ENCODE measurements at places on chromosomes 13 and 19.

- DNase-seq, result no peak
Observed at GRCh38 chr13:93173654-93174053, 53.0 kb upstream of the GPC6 start.

DNA sequence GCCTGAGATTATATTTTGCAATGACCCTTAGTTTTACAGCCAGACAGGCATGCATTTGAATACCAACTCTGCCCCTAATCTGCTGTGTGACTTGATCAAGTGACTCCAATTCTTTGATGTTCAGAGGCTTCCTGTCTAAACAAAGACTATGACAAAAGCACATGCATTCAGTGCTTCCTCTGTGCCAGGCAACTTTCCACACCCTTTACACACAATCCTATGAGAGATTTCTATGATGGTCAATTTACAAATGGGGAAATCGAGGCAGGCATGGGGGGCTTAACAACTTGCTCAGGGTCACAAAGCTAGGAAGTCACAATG is 3.7 kb upstream of the LYPD3 start:
- no peak for DNase-seq

DNA sequence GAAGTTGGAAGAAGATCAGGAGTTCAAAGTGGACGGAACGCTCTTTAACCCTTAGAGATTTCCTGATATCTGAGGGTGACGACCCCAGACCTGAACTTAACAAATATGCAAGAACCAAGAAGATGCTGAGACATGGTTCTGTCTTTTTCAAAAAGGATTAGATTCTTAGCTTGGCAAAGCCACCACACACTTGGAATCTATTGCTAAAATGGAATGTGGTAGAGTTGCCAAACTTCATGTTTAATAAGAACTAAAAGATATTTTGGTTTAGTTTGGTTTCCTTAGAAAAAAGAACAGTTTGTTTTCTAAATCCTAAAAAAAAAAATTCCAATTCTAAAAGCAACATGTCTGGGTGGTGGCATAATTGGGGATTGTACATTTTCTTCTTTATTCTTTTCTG is 29.5 kb downstream of the UNC13A start:
- DNase-seq, result no peak

DNA sequence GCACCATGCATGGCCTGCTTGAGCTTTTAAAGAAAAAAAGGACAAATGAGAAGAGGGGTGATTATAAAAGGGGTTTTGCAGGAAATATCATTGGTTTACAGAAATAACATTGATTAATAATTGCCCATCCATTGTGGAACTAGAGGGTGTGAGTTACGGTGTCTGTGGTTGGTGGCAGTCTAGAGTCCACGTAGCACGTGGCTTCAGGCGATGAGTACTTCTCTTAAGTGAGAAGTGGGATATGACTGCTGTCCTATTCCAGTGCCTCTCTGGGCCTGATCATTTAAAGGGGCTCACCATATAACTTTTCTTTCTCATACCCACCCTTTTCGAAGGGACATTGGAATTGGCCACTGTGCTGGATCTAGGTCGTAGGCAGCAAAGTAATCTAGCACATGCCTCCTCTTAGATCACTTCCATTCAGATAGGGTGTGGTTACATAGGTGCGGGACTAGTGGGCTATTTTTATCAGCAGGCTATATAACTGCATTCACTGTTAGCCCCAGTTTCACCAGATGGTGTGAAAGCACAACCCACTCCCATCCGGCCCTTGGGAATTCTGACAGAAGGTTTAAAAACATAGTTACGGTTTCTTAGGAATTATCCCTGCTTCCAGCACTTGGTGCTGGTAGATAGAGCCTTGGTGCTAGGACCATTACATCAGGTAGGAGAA is 19.9 kb downstream of the PPP5C start:
- DNase-seq, result no peak

GRCh38 chr19:41350735-41351338 is 2.9 kb downstream of the TGFB1 start:
- DNase-seq, result no peak

DNA sequence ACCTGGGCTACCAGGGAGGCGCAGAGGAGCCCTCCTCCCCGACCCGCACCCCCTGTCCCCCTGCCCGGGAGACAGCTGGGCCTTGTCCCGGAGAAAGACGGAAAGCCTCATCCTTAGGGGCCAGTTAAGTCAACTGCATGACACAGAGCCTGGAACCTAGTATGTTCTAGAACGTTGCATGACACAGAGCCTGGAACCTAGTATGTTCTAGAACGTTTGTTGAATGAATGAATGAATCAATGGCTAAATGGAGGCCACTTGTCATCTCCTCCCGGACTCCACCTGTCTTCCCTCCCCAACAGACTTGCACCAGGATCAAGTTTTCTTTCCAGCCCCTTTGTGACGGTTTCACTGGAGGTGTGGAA is 706 bp downstream of the SERP2 start:
- no peak for DNase-seq

DNA sequence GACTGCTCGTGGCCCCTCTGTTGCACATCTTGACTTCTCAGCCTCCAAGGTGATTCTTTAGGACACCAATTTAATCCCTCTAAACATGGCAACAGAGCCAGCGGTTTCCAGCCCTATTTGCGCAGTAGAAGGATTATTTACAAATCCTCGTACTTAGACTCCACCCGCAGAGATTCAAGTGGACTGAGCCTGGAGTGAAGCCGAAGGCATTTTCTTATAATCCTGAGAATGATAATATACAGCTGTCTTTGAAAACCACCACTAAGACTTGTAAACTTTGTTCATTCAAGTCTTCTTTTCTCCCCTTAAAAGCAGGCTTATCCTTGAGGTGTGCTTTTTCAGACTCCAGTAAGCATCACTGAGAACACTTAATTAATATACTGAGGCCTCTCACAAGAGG is 4.8 kb upstream of the DPRX start:
- no peak for DNase-seq

DNA sequence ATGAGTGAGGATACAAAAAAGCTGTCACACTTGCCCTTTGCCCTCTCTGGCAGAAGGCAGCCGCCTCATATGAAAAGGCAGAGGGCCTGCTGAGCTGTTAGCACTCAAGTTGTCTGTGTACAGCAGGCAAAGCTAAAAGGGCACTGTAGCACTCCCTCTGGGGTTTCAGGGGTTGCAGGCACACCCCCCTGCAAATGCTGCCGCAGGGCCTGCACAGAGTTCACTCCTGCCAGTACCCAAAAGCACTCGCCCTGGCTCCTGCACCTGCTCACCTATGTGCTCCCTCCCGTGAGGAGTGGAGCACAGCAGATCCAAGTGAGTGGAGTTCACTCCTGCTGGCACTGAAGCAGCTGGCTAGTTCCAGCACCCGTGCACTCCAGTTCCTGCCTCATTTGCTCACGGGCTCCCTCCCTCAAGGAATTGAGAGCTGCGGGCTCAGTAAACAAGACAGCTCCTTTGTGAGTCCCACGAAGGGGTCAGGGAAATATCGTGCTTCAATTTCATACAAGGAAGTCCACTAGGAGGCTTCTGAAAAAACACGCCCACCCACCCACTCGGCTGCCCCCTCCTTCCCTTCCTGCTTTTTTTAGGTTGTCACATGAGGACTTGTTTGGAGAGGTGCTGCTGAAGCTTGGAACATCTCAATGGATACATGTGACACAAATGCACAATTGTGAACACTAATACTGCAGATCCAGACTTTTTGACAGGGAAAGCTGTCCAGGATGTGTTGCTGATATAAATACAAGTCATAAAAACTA is 9.9 kb upstream of the RCBTB2 start:
- DNase-seq, result no peak

- no peak for DNase-seq
Observed at GRCh38 chr19:1783874-1784273, 28.2 kb downstream of the ATP8B3 start.

- no peak for DNase-seq
Observed at GRCh38 chr13:79211377-79211776, 194.7 kb downstream of the RBM26 start.

DNA sequence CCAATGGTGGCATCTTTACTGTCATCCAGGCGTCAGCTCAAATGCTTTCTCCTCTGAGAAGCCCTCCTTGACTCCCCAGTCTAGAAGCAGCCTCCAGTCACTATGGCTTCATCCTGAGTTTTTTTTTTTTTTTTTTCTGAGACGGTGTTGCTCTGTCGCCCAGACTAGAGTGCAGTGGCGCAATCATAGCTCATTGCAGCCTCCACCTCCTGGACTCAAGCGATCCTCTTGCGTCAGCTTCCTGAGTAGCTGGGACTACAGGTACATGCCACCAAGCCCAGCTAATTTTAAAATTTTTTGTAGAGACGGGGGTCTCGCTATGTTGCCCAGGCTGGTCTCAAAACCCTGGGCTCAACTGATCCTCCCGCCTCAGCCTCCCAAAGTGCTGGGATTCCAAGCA is 4.2 kb downstream of the NRTN start:
- no peak for DNase-seq

DNA sequence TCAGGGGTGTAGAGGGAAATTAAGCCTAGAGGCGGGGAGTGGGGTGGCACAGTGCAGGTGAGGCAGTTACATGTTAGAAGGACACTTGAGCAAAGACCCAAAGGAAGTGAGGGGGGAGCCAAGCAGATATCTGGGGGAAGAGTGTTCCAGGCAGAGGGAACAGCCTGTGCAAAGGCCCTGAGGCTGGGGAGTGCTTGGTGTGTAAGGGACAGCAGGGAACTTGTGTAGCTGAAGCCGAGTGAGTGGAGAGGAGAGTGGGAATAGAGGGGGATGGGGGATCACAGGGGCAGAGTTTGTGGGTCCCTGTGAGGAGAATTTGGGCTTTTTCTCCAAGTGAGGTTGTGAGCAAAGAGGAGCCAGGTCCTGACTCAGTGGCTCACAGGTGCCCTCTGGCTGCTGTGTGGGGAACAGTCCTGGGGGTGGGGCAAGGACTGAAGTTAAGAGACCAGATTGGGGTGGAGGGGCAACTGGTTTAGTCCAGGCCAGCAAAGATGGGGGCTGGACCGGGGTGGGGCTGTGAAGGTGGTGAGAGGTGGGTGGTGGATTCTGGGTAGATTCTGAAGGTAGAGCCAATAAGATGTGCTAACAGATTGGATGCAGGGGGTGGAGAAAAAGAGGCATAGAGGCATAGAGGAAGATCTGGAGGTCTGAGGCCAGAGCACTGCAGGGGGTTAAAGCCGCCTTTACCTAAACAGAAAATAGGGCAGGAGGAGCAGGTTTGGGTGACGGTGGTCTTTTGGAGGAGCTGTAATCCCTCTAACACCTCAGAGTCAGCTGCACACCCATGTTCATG is 75.3 kb downstream of the CACNA1A start:
- DNase-seq, result peak; percentile 22

DNA sequence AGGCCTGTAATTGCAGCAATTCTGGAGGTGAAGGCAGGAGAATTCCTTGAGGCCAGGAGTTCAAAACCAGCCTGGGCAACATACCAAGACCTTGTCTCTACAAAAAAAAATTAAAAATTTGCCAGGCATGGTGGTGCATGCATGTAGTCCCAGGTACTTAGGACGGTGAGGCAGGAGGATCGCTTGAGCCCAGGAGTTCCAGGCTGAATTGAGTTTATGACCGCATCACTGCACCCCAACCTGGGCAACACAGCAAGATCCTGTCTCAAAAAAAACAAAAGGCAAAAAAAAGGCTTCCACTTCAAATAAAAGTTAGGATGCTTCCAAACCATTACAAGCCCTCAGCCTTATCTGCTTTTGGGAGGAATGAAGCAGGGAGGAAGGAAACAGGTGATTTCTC is 5.2 kb downstream of the ZNF577 start:
- no peak for DNase-seq

DNA sequence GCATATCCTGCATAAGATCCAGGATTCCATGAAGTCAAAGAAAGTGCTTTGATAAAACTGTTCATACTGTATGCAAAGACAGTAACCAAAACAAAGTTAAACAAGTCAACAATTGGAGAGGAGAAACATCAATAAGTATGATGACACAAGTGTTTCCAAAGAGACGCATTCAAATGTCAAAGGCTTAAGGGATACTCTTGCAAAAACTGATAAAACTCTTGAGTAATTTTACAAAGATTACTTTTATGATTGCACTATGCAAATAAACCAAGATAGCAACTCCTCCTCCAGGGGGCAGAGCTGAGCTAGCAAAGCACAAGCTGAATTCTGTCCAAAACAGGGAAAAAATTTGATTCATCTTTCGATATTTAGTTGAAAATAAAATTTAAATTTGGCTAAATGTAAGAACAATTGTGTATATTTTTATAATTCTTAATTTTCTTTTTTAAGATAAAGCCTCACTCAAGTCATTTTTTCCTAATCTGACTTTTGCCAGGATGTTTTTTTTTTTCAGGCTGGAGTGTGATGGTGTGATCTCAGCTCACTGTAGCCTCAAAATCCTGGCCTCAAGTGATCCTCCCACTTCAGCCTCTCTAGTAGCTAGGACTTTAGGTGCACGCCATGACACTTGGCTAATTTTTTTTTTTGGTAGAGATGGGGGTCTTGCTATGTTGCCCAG is 84.0 kb downstream of the MZT1 start:
- no peak for DNase-seq

DNA sequence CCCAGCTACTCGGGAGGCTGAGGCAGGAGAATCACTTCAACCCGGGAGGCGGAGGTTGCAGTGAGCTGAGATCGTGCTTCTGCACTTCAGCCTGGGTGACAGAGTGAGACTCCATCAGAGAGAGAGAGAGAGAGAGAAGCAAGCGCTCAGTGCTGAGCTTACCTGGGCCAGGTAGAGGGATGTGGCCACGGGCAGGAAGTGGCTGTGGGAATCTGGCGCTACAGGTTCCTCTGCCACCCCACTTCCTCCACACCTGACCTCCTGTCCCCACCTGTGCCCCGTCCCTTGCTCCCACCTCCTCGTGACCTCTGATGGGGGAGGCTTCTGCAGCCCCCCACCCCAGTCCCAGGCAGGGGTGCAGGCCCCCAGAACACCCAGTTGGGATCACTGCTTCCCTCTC is 1.0 kb upstream of the NCCRP1 start:
- DNase-seq, result no peak

DNA sequence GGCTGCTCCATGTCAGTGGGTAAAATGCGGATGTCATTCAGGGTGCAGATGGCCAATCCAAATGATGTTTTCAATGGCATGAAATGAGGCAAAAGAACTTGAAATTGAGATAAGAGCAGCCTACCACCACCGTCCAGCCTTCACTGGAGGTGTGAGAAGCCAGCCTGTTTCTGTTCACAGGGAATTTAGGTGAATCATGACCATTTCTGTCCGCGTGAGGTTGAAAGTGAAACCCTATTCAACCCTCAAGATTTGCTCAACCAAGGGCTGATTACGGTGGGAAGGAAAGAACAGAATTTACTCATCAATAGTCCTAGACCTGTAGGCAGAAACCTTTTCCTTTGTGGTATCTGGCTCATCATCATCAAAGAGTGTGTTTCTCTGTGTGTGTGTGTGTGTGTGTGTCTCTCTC is 370.7 kb downstream of the COG6 start:
- no peak for DNase-seq

Data from T-helper 17 cell (primary cell).